ENCODE measurements at places on chromosomes 7 and 10.

DNA sequence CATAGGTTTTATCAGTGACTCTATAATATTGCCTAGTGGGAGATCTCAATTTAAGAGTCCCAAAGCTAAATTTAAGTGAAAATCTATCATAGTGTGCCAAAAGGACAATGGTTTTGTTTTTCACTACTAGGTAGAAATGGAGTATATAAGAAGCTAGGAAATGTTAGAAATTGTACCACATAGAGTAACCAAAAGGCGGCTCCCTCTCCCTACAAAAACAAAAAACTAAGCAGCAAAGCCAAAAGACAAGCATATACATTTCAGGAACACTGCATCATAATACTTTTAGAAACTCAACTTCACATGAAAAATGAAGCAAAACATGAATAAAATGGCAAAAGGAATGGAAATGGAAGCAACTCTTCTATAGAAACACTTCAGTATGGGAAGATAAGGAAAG is 271.6 kb downstream of the CACNA2D1 start:
- no peak for DNase-seq

- no peak for DNase-seq
These were observed 132.0 kb downstream of the PRKAG2 start for GRCh38 chr7:151744656-151745638.

DNA sequence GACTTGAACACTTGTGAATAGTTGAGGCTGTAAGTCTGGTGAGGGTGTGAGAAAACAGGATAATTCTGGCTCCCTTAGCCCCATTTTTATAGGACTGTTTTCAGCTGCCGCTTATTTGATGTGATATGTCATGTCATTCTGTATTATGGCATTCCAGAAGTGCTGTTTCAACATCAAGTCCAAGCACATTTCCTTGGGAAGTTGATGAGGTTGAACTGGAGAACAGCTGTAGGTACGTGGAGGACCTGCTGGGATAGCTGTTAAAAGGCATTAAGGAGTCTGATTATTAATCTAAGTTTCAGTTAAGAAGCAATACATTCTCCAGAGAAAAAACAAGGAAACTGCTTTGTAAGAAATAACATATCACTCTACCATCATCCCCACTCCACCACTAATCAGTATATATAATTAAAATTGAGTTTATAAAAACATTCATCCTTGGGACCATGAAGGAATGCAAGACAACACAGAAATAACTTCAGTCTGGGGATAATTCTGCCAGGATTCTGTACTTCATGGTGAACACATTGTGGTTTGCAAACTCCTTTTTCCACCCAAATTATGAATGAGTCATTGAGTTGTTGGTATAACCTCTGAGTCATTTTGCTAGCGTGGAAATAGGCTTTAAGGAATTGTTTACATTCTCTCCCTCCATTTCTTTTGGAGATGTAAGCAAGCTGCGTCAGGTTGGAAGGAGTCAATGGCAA is 39.9 kb upstream of the TMEM229A start:
- peak; percentile 65 for DNase-seq

DNA sequence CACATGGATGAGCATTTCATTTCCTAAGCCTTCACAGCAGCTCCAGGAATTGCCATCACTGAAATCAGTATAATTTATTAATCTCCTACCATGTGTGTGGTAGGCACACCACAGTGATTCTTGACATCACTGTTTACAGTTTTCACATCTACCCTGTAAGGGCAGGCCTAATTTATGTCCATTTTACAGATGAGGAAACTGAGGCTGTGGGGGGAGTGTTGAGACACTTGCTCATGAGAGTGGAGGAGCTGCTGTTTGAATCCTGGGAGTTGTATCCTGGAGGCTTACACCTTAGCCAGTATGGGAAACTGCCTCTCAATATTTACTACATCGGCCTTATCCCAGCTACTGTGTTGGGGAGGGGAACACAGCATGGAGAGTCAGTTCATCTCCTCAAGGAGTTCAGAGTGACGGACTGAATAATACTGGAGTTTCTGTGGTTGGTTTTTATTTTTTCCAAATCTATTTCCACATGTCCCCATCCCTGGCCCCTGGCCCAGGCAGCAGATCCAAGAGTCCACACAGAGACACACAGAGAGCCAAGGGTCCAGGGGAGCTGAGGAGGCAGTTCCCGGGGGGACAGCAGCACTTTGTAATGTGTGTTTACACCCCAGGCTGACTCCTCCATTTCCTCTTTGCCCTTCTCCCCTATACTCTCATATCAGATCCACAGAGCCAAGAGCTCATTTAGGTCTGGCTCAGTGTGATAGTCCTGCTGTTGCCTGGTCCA is 13.2 kb downstream of the UBTD1 start:
- no peak for DNase-seq

- DNase-seq = no peak
These were observed 104.2 kb upstream of the CHST15 start for GRCh38 chr10:124197371-124198124.

DNA sequence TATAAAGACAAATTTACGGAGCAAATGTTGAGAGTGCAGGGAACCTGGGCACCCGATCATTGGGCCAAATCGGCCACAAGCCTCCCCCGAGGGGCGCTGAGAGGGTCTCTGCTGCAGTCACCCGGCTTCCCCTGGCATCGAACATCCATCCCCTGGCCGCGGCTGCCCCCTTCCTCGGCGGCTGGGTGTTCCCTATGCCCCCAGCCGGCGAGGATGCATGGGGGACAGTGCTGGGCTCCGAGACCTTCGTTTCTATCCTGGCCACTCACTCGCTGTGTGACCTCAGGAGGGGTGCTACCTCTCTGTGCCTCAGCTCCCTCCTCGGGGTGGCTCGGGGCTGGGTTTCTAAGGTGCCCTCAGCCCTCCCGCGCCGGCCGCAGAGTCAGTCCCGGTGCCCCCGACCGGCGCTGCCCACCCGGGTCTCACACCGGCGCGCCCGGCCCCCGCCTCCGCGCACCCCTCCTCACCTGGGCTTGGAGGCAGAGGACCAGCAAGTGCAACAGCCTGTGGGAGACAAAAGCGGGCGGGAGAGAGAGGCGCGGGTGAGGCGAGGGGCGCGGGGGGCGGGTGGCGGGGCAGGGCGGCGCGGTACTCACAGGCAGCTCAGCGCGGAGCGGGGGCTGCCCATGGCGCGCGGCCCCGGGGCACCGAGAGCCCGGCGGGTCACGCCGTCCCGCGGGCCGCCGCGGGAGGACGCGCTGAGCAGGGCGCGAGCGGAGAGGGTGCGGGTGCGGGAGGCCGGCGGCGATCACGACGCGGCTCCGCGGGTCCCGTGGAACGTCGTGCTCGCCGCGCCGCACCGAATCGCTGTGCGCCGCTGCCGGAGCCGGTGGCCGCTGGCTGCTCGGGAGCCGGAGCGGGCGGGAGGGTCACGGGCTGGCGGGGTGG is at the start of gene FGF8:
Gene FGF8, minus strand, starts transcription at position 842 of the 888 bp plus-strand sequence. Its CDS starts 214 bp downstream, at position 628.
- no peak for DNase-seq

- no peak for DNase-seq
These were observed 275.8 kb downstream of the PTPRN2 start for GRCh38 chr7:158311791-158312190.

GRCh38 chr10:1036341-1036791 is 10.7 kb upstream of the IDI2 start:
- no peak for DNase-seq

DNA sequence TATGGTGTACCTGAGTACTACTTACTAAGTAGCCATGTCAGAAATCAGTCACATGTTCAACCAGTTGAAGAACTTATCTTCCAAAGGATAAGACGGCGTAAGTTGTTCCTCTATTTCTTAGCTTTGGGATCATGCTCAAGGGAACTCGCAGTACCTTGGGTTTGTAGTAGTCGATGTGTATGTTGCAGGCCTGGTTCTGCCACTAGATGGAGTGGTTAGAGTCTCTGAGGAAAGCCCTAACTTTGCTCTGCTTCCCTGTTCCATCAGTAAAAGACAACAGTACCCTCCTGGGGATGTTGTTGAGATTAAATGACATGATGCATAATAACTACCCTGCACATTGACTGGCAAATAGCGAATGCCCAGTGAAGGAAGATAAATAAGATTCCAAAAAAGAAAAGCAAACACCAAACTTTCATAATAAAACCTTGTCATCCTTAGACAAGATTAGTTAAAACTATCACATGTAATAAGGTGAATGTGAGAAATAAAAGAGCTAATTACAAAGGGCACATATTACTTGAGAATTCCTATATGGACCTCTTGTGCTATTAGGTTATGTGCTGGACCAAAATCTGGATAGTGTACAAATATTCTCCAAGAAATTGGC is 165.9 kb downstream of the ABCA13 start:
- no peak for DNase-seq

DNA sequence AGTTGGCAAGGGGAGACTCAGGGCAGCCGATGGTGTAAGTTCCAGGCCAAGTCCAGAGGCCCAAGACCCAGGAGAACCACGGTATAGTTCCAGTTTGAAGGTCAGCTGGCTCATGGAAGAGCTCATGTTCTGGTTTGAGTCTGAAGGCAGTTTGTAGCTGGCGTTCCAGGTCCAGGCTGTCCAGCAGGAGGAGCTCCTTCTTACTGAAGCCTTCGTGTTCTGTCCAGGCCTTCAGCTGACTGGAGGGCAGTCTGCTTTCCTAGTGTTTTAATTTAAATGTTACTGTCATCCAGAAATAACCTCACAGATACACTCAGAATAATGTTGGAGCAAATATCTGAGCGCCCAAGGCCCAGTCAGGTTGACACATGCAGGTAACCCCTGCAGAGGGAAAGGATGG is 4.2 kb downstream of the SUN1 start:
- no peak for DNase-seq

DNA sequence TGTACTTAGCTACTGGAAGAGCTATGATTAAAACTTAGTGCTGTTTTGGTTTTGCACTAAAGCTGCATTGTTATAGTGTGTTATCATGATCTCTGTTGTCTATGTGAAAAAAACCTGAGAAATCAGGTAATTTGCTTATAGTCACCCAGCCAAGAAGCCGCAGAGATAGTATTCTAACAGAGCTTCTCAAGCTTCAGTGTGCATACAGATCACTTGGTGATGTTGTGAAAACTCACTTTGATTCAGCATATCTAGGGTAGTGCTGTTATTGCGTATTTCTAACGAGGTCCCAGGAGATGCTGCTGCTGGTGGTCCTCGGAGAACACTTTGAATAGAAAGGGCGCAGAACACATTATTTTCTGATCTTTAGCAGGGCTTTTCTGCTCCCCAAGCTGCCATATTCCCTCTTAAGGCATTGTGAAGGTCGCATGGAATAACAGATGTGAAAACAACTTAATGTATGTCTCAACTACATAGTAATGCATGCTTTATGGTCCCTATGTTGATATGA is 68.4 kb upstream of the PDCD4 start:
- no peak for DNase-seq

- no peak for DNase-seq
These were observed 874 bp upstream of the RBP3 start for GRCh38 chr10:47347303-47347675.

DNA sequence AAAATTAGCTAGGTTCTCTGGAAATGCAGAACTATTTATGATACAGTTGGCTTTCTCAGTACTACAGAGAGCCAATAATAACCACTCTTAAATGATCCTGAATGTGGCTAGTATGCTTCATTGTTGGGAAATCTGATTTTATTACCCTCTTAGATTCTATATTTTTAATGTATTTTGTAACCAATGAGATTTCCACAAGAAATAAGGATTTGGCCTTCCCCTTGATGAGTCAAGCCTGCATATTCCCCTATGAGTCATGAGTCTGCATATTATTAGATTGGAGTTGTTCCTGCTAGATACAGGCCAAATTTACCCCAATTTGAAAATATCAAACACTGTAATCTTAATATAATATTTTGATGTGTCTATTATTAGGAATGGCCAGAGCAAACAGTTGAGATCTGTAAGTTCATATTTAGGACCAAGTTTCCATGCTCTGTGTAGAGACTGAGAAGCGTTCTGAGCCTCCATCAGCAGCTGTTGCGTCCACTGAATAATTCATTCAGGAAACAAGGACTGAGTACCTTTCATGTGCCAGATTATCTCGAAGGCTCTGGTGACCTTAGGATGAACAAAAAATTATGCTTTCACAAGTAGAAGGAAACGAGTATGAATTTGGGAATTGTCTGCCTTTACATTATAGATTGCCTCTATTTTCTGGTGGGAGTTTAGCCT is 793.4 kb downstream of the NRG3 start:
- peak; percentile 1 for DNase-seq
